ENCODE measurements at places on chromosomes 1 and 21.

DNA sequence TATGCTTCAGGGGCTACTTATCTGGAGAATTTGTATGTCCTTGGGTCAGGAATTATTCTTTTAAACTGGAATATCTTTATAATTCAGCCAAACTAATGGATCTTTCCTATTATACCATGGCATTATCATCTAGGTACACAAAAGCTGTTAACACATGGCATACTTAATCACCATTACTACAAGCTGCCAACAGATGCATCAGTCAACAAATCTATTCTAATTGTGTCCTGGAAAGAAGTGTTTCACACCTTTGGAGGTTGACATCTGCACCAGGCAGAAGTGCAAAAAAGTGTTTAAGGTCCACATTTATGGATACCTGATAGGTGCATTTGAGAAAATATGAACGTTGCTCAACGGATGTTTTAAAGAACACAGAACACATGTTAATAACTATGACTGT, 470.2 kb upstream of the ADGRL2 start:
- DNase-seq = no peak

- no peak for DNase-seq
These were observed 3.3 kb upstream of the GUCA2A start for GRCh38 chr1:42167611-42168390.

- no peak for DNase-seq
These were observed 1917.0 kb downstream of the MRPL39 start for GRCh38 chr21:23690316-23690715.

DNA sequence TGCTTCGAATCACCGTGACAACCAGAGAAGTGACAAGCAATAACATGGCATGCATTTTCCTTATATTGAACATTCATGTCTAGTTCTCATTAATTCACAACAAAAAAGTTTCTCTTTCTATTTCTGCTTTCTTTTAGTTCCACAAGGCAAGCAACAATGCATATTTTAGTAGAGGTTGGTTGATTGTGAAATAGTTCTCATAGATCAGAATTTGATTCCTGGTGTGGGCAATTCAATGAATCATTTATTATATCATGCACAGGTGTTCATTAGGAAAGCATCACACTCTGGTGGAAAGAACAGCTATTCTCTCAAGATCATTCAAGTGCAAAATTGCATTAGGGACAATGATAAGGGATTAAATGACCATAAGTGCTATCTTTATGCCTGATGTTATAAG, 980.9 kb downstream of the BRINP3 start:
- DNase-seq = no peak

- no peak for DNase-seq
These were observed 579.2 kb upstream of the RGS18 start for GRCh38 chr1:191579019-191579418.

DNA sequence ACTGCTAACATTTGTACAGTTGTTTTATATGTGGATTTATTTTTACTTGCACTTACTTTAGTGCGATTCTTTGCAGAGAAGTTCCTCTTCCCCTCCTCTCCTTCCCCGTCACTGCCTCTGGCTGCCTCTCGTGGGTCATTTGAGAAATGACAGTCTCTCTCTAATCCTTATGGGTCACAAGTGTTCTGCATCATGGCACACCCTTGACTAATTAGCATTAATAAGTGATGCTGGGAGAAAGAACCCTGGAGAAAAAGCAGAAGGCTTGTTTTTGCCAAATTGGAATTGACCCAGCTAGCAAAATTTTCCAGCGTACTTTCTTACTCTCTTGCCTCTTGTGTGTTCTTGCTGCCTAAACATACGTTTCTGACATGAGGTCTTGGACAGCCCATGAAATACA, 301.2 kb downstream of the DUSP10 start:
- DNase-seq = no peak

DNA sequence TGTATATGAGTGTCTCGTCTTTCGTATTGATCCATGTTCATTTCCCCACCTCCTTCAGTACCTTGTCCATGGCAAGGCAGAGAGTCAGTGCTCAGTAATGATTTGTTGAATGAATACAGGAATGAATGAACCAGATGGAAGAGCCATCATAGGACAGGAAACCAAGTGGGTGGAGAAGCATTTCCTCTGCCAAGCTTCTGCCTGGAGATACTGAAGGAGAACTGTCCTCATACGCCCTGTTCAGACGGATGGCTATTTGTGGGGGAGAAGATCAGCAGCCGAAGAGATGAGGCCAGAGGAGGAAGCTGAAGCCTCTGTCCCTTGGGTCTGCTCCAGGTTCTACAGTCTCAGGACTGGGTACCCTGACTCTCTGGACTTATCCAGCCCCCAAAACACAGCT, 5.8 kb downstream of the FAM43B start:
- no peak for DNase-seq

GRCh38 chr1:90386899-90387720, 330.0 kb downstream of the BARHL2 start:
- no peak for DNase-seq

DNA sequence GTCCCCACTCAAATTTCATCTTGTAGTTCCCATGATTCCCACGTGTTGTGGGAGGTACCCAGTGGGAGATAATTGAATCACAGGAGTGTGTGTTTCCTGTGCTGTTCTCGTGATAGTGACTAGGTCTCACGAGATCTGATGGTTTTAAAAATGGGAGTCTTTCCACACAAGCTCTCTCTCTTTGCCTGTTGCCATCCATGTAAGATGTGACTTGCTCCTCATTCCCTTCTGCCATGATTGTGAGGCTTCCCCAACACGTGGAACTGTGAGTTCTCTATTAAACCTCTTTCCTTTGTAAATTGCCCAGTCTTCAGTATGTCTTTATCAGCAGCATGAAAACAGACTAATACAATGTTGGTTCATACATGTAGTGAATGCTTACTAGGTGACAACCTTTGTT, 163.2 kb upstream of the PALMD start:
- no peak for DNase-seq

DNA sequence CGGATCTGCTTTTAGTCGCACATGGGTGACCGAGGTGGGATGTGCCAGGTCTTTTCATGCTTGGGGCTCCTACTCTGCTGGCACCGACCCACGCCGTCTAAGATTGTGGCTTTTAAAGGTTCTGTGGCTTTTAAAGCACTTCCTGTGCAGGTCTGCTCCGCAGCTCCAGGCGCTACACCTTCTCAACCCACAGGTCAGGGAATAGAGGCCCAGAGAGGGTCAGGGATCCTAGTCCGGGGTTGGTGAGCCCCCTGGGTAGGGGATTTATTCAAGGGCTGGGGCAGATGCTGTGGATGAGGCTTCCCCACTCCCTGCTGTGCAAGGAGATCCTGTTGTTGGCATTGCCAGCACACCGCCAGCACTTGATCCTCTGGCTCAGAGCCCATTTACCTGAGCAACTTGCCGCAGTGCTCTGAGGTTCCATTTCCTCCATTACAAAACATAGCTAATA, 212.8 kb upstream of the RAB4A start:
- no peak for DNase-seq

- DNase-seq = no peak
These were observed 368.2 kb downstream of the USH2A start for GRCh38 chr1:216055004-216055403.

- DNase-seq = no peak
These were observed 25.8 kb upstream of the PADI6 start for GRCh38 chr1:17346046-17346789.

DNA sequence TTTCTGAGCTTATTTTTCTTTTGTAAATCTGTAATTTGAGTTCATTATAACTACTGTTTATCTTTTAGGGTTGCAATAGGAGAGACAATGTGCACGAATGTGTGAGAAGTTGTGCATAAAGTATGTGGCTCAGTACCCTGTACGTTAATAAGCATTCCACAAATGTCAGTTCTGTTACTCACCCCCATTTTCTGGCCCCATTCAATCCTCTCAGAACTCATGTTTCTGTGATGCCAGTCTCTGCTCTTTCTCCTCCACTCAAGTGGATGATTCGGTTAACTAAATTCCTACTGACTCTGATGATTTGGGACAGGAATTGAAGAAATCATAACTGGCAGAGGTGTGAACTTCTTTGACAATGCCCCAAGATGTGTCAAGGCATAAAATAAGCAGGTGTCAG, 10.2 kb upstream of the DMRTB1 start:
- no peak for DNase-seq

GRCh38 chr1:226185141-226186036, 1.2 kb downstream of the ACBD3 start:
- no peak for DNase-seq

- DNase-seq = no peak
These were observed 8.4 kb upstream of the PEX19 start for GRCh38 chr1:160293020-160293968.

DNA sequence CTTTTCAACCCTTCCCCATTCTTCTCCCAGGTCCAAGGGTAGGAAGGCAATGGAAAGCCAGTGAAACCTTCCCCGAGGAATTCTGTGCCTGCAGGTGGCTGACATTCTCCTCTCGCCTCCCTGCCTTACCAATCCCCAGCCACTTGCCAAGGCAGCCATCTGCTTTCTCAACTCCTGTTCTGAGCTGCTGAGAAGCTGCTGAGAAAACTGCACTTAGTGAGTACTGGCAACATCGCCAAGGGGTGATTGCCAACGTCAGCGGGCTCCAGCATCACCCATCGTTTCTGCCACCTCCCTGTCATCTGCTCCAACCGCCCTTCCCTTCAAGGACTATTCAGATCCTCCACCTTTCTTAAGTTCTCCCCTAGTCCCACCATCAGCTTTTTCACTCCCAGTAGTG, 106.0 kb downstream of the PTPRU start:
- DNase-seq = no peak
